Kidney (tissue), 22 donors: ENCODE measurements at places on chromosomes 3 and 15. TPM values are rescaled to one million over a fixed set of nuclear protein-coding genes. Genes with fewer than 3 reads are reported as not detected.

Gene ANKDD1A
- 8.0 TPM for total RNA-seq

Gene EPHA6
- 0.66 TPM for total RNA-seq

Gene B3GNT5
- total RNA-seq: 9.9 TPM

Gene CSPG4
- total RNA-seq: 30.7 TPM
